Activated naive CD4-positive, alpha-beta T cell treated with anti-CD3 and anti-CD28 coated beads for 36 hours (primary cell): ENCODE measurements at places on chromosomes 2 and 18. TPM values are rescaled to one million over a fixed set of nuclear protein-coding genes. Genes with fewer than 3 reads are reported as not detected.

DNA sequence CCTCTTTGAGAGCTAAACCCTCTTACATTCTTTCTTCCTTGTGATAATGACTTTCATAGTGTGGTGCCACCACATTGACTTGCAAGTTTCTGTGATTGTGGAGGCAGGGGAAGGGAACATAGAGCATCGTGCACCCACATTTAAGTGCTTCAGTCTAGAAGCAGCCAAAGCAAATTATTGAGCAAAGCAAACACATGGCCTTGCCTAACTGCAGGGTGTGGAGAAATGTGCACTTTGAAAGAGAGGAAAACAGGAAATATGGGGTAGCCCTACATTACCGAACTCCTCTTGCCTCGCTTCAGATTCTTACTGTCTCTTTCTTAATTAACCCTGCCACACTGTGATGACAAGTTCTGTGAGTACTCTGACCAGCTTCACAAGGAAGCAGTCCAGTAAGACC, 814.6 kb downstream of the SLC4A3 start:
- H3K27me3 ChIP-seq: no peaks in the 10 kb centered on the region
- H3K27ac ChIP-seq: no peak overlapping the region
- H3K36me3 ChIP-seq: no peaks in the 10 kb centered on the region
- no peak for DNase-seq
- H3K4me3 ChIP-seq: no peak overlapping the region
- H3K4me1 ChIP-seq: no peaks in the 10 kb centered on the region

ACTG2 gene
- not detected for total RNA-seq

CERKL gene
- not detected for total RNA-seq

GRCh38 chr2:46945671-46946070, 30.1 kb upstream of the MCFD2 start:
- H3K27ac ChIP-seq: peak overlapping the region; percentile 100
- peaks cover 49% of the 10 kb centered on the region for H3K4me1 ChIP-seq
- no peak for DNase-seq
- peaks cover 31% of the 10 kb centered on the region for H3K36me3 ChIP-seq
- no peaks in the 10 kb centered on the region for H3K27me3 ChIP-seq

SPATS2L gene
- 8.9 TPM for total RNA-seq

CDK5R2 gene
- not detected for total RNA-seq

DNA sequence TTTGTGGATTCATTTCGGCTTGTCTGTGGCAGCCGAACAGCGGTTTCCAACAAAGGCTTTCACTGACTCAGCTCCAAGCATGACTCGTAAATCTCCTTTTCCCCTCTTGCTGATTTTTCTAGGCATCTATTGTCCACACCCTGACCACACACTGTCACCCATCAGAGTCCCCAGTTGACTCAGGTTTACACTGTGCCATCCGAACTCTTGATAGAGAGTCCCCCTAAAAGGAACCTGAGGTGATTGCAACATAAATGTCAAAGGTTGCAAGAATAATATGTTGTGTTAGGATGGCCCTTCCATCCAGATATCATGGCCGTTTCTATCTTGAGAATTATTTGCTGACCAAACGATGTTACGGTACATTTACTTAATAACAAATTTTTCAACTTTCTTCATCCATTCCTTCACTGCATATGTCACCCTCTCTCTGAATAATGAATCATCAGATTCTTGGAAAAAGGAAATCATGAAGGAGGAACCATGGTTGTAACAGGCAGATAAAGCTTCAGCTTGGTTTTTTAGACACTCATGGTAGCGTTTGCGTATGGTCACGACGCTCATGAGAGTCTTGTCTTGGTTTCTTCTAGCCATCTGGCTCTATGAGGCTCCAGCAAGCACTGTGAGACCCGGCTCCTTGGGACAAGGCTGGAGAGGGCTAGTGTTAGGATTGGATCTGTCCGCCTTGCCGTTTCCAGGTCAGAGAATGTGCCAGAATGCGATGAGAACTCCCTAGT, 72.1 kb downstream of the NPAS2 start:
- no peaks in the 10 kb centered on the region for H3K36me3 ChIP-seq
- no peak for DNase-seq
- no peaks in the 10 kb centered on the region for H3K27me3 ChIP-seq
- H3K4me3 ChIP-seq: no peak overlapping the region

UPP2 gene
- not detected for total RNA-seq

SERPINB3 gene
- not detected for total RNA-seq

C2orf81 gene
- 3.4 TPM for total RNA-seq

SULT1C4 gene
- total RNA-seq: not detected

COLEC11 gene
- 0.15 TPM for total RNA-seq

DNA sequence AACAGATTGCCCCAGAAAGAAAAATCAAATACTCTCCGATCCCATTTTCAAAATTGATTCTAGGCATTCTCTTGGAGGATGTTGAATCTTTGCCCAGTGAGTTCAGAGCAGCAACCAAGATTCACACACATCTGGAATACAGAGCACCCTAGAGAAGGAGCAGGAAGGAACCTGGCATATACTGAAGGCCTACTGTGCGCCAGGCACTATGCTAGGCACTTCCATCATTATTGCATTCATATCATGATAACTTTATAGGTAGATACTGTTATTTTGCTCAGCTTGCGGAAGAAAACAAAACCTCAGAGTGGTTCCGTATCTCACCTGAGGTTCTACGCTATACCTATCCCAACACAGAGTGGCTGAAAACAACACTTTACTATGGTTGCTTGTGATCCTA, 160.3 kb upstream of the SERTAD2 start:
- DNase-seq: no peak
- H3K4me3 ChIP-seq: no peak overlapping the region
- no peaks in the 10 kb centered on the region for H3K27me3 ChIP-seq

DNA sequence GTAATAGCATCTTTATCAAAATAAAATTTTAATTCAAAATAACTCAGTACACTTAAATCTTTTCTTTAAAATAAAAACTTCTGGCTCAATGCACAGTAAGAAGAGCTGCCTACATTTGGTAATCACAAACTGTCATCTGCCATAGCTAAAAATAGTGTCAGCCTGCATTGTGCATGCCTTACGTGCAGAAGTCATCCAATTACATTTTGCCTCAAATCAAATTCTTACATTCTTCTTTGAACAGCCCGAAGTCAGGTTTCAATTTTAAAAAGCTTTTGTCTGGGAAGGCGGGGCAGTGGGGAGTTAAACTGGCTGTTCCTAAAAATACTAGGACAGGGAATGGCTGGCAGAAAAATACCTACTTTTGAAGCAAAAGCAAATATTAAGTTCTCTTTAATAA, 51.1 kb downstream of the RTN4 start:
- peaks cover 61% of the 10 kb centered on the region for H3K4me1 ChIP-seq
- no peaks in the 10 kb centered on the region for H3K36me3 ChIP-seq
- H3K27ac ChIP-seq: no peak overlapping the region
- no peak overlapping the region for H3K4me3 ChIP-seq

ERICH2 gene
- not detected for total RNA-seq

- peaks cover 10% of the 10 kb centered on the region for H3K4me1 ChIP-seq
- no peak for DNase-seq
- no peak overlapping the region for H3K27ac ChIP-seq
- no peaks in the 10 kb centered on the region for H3K27me3 ChIP-seq
- no peak overlapping the region for H3K4me3 ChIP-seq
Measured at GRCh38 chr2:158953454-158953853, 15.0 kb upstream of the TANC1 start.

GRCh38 chr18:75782826-75783225, 355.3 kb upstream of the SMIM21 start:
- no peak overlapping the region for H3K4me3 ChIP-seq
- H3K36me3 ChIP-seq: no peaks in the 10 kb centered on the region
- no peak for DNase-seq
- no peaks in the 10 kb centered on the region for H3K4me1 ChIP-seq
- H3K27me3 ChIP-seq: peaks cover 19% of the 10 kb centered on the region

DNA sequence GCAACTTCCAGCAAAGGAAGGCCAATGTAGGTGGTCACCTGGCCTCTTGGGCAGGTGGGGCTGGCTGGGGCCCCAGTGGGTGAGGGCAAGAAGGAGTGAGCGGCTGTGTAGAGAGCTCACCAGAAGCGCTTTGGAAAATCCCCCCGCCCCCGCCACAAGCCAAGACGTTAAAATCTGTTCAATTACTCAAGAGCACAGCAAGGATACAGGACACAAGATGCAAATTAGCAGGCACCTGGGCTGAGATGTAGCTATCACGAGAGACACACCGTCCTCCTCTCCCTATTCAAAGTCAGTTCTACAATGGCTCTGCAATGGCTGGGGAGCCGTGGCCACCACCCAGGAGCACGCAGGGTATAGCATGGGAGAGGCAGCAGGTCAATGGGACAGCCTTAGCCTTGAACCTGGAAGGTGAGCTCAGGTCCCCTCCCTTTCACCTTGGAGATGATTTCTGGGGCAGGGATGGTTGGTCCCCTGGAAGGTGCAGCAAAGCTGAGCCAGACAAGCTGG, 38.5 kb upstream of the GPR17 start:
- no peak overlapping the region for H3K27ac ChIP-seq
- H3K4me3 ChIP-seq: no peak overlapping the region
- H3K27me3 ChIP-seq: no peaks in the 10 kb centered on the region
- H3K4me1 ChIP-seq: peaks cover 7% of the 10 kb centered on the region
- peak; percentile 0 for DNase-seq

DNA sequence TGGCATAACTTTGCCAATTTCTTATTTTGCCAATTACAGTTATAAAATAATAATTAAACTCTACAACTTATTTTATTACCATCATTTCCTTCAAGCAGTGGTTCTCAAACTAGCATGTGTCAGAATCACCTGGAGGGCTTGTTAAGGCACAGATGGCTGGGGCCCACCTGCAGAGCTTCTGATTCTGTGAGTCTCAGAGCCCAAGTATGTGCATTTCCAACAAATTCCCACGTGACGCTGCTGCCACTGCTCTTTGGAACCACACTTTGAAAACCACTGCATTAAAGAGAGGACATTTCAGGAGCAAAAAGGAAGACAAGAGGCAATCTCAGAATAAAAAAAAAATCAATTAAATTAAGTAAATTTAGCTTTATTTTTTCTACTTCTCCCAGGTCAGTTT, 94.0 kb upstream of the HNRNPA3 start:
- H3K27ac ChIP-seq: no peak overlapping the region
- H3K27me3 ChIP-seq: peaks cover 11% of the 10 kb centered on the region
- no peak for DNase-seq
- no peaks in the 10 kb centered on the region for H3K4me1 ChIP-seq
- H3K36me3 ChIP-seq: no peaks in the 10 kb centered on the region

PAIP2B gene
- total RNA-seq: 3.2 TPM

APCDD1 gene
- not detected for total RNA-seq

- no peak overlapping the region for H3K27ac ChIP-seq
- no peak overlapping the region for H3K4me3 ChIP-seq
- peaks cover 13% of the 10 kb centered on the region for H3K27me3 ChIP-seq
- H3K4me1 ChIP-seq: peaks cover 27% of the 10 kb centered on the region
- no peaks in the 10 kb centered on the region for H3K36me3 ChIP-seq
- DNase-seq: peak; percentile 44
Measured at GRCh38 chr2:157256626-157257025, 879 bp upstream of the GALNT5 start.

DNA sequence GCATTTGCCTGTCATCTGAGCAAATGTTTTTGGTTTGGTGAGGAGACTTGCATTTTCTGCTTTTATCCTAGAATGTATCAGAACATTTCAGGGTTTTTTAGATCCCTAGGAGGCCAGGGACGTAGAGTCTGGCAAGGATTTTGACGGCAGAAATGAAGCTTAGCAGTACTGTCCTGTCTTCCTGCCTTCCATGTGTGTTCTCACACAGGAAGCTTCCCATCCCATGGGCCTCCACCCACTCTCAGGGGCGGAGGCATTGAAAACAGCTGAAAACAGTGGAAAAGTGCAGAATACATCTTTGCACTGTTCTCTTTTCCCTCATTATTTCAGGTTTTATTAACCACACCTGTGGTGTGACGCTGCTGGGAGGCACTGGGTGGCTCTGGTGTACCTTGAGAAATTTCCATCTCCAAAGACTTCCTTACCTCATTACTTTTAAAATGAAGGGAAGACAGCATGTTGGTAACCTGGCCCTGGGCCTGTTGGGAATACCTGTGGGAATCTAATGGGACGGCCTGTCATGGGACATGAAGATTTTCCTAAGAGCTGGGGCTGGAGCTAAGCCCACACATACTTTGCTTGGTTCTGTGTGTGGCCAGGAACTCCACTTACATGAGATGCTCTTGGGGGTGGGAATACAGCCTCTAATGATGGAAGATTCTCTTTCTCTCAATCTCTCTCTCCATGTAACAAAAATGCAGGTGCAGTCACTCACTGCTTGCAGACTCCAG, 20.5 kb downstream of the PCARE start:
- no peak for DNase-seq
- H3K4me1 ChIP-seq: peaks cover 2% of the 10 kb centered on the region
- H3K36me3 ChIP-seq: no peaks in the 10 kb centered on the region

GRCh38 chr2:14790041-14790640, 157.6 kb downstream of the LRATD1 start:
- no peaks in the 10 kb centered on the region for H3K4me1 ChIP-seq
- no peaks in the 10 kb centered on the region for H3K36me3 ChIP-seq
- H3K27me3 ChIP-seq: peaks cover 1% of the 10 kb centered on the region
- H3K27ac ChIP-seq: no peak overlapping the region

DNA sequence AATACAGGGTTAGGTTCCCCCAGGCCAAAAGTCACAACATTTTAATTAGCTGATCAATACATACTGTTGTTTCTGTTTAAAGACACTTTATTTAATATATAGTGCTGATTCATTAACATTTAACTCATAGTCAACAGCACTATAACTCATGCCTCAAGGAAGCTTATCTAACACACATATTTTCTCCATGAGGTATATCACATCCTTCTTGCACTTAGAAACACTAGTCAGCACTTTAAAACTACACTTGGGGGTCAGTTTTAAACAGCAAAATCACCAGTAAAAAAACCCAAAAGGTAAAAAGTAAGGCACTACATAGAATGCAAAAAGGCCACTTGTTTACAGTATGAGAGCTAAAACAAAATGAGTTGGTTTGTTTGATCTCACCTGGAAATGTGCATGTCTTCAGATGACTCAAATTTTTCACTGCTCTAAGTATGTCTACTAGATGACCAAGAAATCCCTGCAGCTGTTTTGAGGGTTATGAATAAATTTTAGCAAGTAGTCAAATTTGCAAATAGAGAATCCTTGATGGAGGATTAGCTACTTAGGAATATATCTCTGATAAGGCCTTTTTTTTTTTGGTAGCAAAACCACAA, 54.1 kb upstream of the EPB41L5 start:
- peaks cover 21% of the 10 kb centered on the region for H3K36me3 ChIP-seq
- no peaks in the 10 kb centered on the region for H3K27me3 ChIP-seq
- peaks cover 4% of the 10 kb centered on the region for H3K4me1 ChIP-seq
- no peak overlapping the region for H3K27ac ChIP-seq
- no peak for DNase-seq

GRCh38 chr2:15767679-15768078, 172.7 kb upstream of the MYCN start:
- H3K36me3 ChIP-seq: no peaks in the 10 kb centered on the region
- no peak for DNase-seq

- no peak for DNase-seq
- H3K27ac ChIP-seq: no peak overlapping the region
- H3K4me3 ChIP-seq: no peak overlapping the region
- peaks cover 68% of the 10 kb centered on the region for H3K4me1 ChIP-seq
Measured at GRCh38 chr2:126668254-126668653, 12.3 kb downstream of the GYPC start.
